ENCODE measurements at places on chromosomes 2 and 18.

DNA sequence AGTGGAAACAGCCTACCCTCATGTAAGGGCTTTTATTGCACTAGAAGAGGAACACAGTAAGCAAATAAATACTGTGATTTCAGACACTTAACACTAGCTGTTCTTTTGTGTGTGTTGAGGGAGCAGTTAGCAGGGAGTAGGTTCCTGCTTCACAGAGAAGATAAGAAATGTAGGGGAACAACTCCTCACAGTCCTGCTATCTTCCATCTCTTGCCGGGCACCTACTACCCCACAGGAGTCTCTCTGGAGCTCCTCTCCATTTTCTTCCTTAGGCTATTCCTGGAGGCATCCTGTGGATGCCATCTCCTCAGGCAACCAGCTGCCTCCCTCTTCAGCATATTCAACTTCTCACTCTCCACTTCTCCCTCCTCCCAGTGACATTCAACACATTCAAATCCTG is 145.0 kb downstream of the SRBD1 start:
- no peak for DNase-seq

DNA sequence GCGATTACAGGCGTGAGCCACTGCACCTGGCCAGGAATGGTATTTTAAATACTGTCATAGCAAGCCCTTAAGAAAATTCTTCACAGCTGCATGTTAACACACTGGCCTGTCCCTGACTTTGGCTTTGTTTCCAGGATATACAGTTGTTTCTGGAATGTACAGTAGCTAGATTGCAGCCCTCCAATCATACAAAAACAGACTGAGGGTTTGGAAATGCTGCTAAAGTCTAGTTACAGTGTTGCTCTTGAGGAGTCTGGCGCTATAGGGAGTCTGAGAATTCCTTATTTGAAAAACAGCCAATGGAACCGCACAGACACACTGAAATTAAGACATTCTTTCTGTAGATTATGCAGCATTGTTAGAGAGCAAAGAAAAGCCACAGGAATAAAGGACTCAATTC is 37.7 kb downstream of the STON1 start:
- DNase-seq: no peak

GRCh38 chr2:43714164-43714563 is 37.9 kb upstream of the C1GALT1C1L start:
- no peak for DNase-seq

GRCh38 chr2:46308081-46308480 is 10.9 kb downstream of the EPAS1 start:
- no peak for DNase-seq

GRCh38 chr2:50672282-50672681 is 359.6 kb downstream of the NRXN1 start:
- DNase-seq: no peak

- DNase-seq: no peak
Measured at GRCh38 chr18:67144329-67144728, 372.2 kb downstream of the DSEL start.

GRCh38 chr2:238267884-238268680 is 20.3 kb downstream of the PER2 start:
- no peak for DNase-seq

GRCh38 chr2:64678771-64679590 is 25.3 kb upstream of the SERTAD2 start:
- no peak for DNase-seq

- no peak for DNase-seq
Measured at GRCh38 chr2:43125090-43125998, 101.1 kb downstream of the ZFP36L2 start.

DNA sequence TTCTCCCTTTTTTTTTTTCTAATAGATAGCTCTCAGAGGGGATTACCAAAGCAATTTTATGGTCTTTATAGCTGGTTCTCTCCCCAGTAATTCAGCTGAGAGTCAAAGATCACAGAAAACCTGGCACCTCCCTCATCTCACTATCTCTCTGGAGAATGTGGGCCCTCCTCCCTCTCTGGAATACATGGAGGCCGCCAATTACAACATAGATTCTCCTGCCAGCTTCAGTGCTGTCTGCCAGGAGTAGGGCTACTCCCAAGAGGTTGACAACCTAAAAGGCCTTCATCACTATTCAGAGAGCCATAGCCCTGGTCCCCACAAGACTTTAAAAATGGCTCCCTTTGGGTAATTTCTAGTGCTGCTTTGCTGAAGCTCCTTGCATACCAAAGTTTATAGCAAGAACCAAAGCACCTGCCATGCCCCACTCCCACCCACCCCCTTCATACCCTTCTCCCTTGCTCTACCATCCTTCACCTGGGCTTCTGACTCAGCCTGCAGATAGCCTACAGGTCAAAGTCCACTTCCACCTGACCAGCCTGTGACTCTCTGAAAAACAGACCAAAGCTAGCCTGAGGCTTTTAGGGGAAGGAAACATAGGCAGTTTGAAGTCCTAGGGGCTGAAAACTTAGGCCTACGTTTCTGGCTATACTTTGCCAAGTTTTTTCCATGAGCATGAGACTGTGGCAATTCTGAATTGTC is 472.3 kb downstream of the TNS1 start:
- no peak for DNase-seq

- DNase-seq: no peak
Measured at GRCh38 chr2:66577321-66578053, 142.6 kb downstream of the MEIS1 start.

DNA sequence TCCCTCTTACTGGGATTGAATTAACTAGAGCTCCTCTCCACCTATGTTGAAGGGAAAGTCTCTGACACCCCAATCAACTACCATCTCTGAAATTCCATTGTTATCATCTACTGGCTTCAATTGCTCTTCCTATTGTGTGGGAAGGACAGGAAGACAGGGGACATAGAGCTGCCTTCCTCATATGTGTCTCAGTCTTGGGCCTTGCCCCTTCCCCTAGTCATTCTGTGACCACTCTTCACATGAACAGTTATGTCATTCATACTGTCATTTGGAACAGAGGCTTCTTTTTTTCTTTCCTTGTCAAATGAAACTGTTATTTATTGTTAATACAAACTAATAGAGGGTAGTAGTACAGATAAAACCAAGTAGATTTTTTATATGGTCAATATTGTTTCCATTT is 69.6 kb upstream of the EMILIN2 start:
- no peak for DNase-seq

DNA sequence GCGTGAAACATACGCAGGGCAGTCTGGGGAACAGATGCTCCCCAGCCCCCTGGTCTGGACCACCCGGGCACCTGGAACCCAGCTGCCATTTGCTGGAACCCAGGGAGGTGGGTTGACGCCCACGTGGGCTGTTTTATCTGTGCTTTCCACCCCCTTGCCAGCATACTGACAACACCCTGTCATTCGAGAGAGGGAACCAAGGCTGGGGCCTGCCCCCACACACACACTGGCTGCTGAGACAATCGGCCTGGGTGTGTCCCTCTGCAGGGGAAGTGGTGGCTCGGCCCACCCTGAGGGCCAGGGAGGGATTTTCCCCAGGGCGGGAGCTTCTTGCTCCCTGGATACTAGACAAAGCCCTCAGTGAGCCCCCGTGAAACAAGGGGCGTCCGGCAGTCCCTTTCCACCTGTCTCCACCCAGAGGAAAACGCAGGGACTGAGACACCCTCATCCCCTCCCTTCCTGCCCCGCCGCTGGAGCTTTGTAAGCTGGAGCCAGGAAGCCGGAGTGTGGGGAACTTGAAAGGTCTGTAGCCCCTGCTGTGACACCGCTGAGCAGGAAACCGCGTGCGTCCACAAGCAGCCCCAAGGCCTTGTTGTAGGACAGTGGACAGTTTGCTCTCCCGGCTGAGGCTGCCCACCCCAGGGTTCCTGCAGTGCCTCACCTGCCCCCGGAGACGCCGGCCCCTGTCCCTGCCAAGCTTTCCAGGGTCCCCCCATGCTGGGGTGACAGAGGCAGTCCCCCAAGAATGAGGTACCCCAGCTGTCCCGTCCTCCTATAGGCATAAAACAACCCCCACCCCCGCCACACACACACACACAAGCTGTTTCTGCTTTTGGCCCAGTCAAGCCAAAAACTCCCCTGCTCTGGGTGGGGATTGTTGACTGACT is 14.1 kb upstream of the KLF11 start:
- DNase-seq: no peak

DNA sequence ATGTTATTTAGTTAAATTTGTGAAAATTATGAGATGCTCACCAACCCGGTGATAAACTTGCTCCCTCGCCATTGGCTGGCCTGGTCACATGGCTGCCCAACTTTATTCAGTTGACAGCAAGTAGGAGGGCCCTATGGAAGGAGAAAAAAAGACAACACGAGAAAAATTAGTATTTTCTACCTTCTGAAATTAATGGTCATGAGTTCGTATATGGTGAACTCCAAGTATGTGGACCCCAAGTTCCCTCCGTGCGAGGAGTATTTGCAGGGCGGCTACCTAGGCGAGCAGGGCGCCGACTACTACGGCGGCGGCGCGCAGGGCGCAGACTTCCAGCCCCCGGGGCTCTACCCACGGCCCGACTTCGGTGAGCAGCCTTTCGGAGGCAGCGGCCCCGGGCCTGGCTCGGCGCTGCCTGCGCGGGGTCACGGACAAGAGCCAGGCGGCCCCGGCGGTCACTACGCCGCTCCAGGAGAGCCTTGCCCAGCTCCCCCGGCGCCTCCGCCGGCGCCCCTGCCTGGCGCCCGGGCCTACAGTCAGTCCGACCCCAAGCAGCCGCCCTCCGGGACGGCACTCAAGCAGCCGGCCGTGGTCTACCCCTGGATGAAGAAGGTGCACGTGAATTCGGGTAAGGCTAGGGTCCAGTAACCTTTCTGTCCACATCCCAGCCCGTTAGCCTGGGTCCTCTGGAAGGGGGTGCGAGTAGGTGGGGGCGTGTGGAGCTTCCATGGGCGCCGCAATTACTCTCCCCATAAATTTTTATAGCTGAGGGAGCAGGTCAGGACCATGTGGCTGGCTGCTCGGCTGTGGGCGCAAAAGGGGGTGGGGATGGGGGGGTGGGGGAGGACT is at the start of gene HOXD4:
HOXD4 (plus strand) TSS at position 109 of the 846 bp plus-strand sequence; CDS start at position 193, 84 bp downstream.
- no peak for DNase-seq

DNA sequence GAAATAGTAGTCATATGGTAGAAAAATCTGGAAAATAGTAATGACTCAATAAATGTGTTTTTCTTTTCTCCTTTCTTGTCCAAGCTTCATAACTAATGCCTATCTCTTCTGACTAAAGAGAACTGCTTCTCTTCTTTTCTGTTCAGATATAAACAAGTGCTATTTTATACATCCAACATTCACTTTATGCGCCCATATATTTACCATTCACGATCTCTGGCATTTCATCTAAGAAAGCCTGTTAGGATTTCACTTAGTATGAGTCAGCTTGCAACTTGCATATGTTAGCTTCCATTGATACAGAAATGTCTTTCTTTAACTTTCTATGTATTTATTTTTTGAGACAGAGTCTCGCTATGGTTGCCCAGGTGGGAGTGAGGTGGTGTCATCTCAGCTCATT is 224.9 kb downstream of the VAPA start:
- DNase-seq: no peak

DNA sequence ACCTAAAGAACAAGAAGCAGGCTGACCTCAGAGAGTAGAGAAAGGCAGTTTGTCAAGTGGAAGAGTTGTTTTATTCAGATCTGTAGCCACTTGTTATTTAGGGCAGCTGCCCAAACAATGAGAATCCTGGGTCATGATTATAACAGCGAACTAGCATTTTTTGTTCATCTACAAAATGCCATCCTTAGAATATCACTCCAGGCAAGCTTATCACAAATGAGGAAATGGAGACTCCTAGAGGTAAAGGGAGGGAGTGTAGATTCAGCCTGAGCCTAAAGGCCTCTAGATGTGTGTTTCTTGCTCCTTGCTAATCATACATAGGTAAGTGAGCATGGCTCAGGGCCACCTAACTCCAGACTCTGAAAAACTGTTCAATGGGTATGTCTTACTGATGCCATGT is 126.1 kb downstream of the HNMT start:
- no peak for DNase-seq

GRCh38 chr2:177584030-177584692 is 191.6 kb downstream of the AGPS start:
- no peak for DNase-seq

GRCh38 chr18:74990563-74991081 is 218.3 kb downstream of the PTGR3 start:
- DNase-seq: no peak

DNA sequence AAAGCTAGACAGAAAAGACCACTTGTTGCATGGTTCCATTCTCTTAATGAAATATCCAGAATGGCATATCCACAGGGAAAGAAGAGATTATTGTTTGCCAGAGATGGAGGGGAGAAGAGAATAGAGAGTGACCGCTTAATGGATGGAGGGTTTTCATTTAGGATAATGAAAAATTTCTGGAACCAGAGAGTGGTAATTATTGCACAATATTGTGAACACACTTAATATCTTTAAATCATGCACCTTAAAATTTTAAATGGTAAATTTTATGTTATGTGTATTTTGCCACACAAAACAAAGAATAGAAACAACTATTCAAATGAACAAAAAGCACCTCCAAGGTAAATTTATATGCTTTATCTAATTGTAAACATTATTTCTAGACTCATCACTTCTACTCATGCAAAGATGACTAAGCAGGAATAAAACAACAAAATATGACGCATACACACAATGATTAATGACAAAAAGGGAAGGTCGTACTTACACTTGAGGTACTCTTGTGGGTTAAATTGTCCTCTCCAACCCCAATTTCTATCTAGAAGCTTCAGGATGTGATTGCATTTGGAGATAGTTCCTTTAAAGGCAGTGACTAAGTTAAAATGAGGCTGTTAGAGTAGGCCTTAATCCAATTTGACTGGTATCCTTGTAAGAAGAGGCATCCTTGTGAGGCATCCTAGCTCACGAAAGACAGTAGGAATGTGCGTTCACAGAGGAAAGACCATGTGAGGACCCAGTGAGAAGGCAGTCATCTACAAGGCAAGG is 18.7 kb upstream of the DHRS9 start:
- DNase-seq: no peak

DNA sequence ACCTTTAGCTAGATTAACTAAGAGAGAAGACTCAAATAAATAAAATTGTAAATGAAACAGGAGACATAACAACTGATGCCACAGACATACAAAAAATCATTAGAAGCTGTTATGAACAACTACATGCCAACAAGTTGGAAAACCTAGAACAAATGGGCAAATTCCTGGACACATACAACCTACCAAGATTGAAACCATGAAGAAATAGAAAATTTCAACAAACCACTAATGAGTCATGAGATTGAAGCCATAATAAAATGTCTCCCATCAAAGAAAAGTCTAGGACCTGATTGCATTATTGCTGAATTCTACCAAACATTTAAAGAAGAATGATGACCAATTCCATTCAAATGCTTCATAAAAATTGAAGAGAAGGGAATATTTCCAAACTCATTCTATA is 54.3 kb downstream of the ST3GAL5 start:
- DNase-seq: no peak

- no peak for DNase-seq
Measured at GRCh38 chr18:13428319-13428718, 209.8 kb downstream of the LDLRAD4 start.

DNA sequence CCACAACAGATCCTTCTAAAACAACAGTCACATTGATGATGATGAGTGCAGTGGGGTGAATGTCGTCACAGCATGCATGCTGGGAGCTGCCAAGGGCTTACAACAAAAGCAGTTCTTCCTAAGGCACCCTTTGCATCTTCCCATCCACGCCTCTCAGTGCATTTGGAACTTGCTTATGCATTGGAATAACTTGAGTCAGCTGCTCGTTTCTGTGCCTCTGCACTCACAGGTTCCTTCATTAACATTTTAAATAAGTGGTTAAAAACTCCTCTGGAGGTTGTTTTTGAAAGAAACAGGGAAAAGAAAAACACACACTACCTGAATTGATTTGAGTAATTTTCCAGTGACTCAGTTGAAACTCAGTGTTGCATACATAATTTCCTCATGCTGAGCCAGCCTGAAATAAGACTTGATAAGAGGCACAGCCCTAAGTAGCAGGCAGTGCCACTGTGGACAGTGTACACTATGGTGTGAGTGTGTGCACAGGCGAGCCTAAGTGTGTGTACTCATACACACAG is 46.8 kb upstream of the TRIM43B start:
- DNase-seq: no peak

Measured in SHP77 (cell line).